ENCODE measurements at places on chromosomes 16 and 17. TPM values are rescaled to one million over a fixed set of nuclear protein-coding genes. Genes with fewer than 3 reads are reported as not detected.
A peak's percentile ranks its signal among the peaks of the same experiment; 100 is the strongest.

- peak overlapping the region; percentile 55 for H3K4me3 ChIP-seq
- DNase-seq, result no peak
- no peaks in the 10 kb centered on the region for H3K27me3 ChIP-seq
- H3K36me3 ChIP-seq, result no peaks in the 10 kb centered on the region
- H3K4me1 ChIP-seq, result peaks cover 18% of the 10 kb centered on the region
Measured at GRCh38 chr16:21301895-21302291, 23.8 kb upstream of the CRYM start.

DNA sequence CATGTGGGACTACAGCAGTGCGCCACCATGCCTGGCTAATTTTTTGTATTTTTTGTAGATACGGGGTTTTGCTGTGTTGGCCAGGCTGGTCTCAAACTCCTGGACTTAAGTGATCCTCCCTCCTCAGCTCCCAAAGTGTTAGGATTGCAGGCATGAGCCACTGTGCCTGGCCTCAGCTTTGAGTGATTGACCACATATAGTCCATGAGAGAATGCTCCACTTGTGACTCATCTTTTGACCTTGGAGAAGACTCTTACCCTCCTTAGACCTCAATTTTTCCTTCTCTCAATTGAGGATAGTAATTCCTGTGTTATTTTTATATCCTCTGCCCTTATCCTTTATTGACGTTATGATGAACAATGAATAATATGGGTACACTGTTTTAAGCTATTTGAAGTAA, 30.9 kb upstream of the DUSP14 start:
- H3K27me3 ChIP-seq, result no peaks in the 10 kb centered on the region
- no peak overlapping the region for H3K27ac ChIP-seq
- no peak for DNase-seq
- H3K36me3 ChIP-seq, result no peaks in the 10 kb centered on the region

- H3K27ac ChIP-seq, result no peak overlapping the region
- H3K4me1 ChIP-seq, result no peaks in the 10 kb centered on the region
- no peak overlapping the region for H3K4me3 ChIP-seq
- H3K36me3 ChIP-seq, result no peaks in the 10 kb centered on the region
- no peaks in the 10 kb centered on the region for H3K27me3 ChIP-seq
Measured at GRCh38 chr17:57889892-57890856, 40.3 kb upstream of the MRPS23 start.

GRCh38 chr16:80693553-80693952, 110.8 kb downstream of the CDYL2 start:
- no peaks in the 10 kb centered on the region for H3K27me3 ChIP-seq
- no peaks in the 10 kb centered on the region for H3K36me3 ChIP-seq
- no peak for DNase-seq
- peaks cover 12% of the 10 kb centered on the region for H3K4me1 ChIP-seq
- no peak overlapping the region for H3K4me3 ChIP-seq
- no peak overlapping the region for H3K27ac ChIP-seq

DNA sequence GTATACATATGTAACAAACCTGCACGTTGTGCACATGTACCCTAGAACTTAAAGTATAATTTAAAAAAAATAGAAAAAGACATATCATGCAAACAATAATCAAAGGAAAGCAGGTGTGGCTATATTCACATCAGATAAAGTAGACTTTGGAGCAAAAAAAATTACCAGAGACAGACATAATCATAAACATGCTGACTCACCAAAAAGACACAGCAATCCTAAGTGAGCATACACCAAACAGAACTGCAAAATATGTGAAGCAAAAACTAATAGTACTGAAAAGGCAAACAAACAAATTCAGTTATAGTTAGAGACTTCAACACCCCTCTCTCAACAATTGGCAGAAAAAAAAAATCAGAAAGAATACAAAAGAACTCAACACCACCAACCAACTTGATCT, 29.9 kb downstream of the SHCBP1 start:
- no peak for DNase-seq
- no peak overlapping the region for H3K27ac ChIP-seq
- H3K27me3 ChIP-seq, result no peaks in the 10 kb centered on the region
- no peaks in the 10 kb centered on the region for H3K4me1 ChIP-seq
- H3K36me3 ChIP-seq, result no peaks in the 10 kb centered on the region

GRCh38 chr16:88455610-88456355, 2.7 kb downstream of the ZFPM1 start:
- H3K27me3 ChIP-seq, result no peaks in the 10 kb centered on the region
- DNase-seq, result peak; percentile 74
- H3K27ac ChIP-seq, result peak overlapping the region; percentile 80
- peaks cover 55% of the 10 kb centered on the region for H3K4me1 ChIP-seq
- no peaks in the 10 kb centered on the region for H3K36me3 ChIP-seq
- peak overlapping the region; percentile 36 for H3K4me3 ChIP-seq

- H3K27ac ChIP-seq, result no peak overlapping the region
- H3K36me3 ChIP-seq, result no peaks in the 10 kb centered on the region
- H3K27me3 ChIP-seq, result no peaks in the 10 kb centered on the region
- no peak for DNase-seq
- no peak overlapping the region for H3K4me3 ChIP-seq
Measured at GRCh38 chr16:31535737-31536136, 8.0 kb downstream of the AHSP start.

DNA sequence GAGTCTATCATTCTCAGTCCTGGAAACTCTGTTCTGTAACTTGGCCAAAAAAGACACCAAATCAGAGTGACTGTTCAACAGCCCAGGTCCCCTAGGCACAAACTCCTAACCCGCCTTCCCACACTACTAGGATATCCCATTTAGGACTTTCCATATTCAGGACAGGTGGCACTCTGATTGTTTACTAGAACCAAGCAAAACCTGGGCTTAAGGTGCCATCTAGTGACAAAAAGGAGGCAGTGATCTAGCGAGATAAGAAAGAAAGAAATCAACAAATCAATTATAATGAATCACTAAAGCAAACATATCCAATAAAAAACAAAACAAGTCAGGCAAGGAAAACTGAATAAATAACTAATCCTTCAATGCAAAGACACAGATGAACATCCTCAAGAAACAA, 203.9 kb downstream of the CEP112 start:
- no peak overlapping the region for H3K4me3 ChIP-seq
- H3K36me3 ChIP-seq, result no peaks in the 10 kb centered on the region
- no peak overlapping the region for H3K27ac ChIP-seq
- no peak for DNase-seq
- no peaks in the 10 kb centered on the region for H3K4me1 ChIP-seq
- no peaks in the 10 kb centered on the region for H3K27me3 ChIP-seq

DNA sequence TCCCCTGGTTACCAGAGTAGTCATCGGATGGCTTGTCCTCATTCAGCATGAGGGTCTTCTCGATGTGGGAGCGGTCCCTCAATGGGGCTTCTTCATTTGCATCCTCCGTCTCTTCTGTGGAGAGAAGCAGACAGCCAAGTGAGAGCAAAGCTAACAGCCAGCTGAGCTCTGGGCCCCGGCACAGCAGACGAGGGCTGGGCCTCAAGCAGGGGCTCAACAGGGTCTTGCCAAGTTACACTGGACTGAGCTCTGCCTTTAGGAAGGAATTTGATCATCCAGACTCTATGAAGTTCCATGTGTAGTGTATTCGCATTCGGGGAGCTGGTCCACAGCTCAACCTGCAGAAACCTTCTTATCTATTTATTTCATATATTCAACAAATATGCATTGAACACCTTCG, 37.4 kb downstream of the SRL start:
- H3K27me3 ChIP-seq, result no peaks in the 10 kb centered on the region
- H3K4me3 ChIP-seq, result no peak overlapping the region
- H3K4me1 ChIP-seq, result peaks cover 17% of the 10 kb centered on the region
- H3K27ac ChIP-seq, result no peak overlapping the region

- H3K4me1 ChIP-seq, result no peaks in the 10 kb centered on the region
- peaks cover 1% of the 10 kb centered on the region for H3K36me3 ChIP-seq
- no peaks in the 10 kb centered on the region for H3K27me3 ChIP-seq
- H3K27ac ChIP-seq, result no peak overlapping the region
- no peak for DNase-seq
Measured at GRCh38 chr16:85651629-85652430, 36.9 kb downstream of the GINS2 start.

DNA sequence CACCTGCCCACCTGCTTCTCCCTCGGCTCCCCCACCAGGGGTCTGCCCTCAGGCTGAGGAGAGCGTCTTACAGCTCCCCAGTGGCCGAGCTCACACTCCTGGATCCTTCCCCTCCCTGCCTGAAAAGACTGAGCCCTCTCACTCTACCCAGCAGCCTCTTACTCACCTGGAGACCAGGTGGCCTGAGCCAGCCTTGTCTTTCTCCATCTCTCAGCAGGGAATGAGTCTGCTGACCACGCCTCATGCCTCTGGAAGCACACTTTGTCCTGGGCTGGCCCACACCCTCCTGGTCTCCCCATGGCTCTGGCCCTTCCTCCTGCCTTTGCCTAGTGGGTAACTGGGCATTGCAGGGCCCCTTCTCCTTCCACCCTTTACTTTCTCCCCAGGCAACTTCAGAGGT, 177.2 kb downstream of the ENGASE start:
- no peak overlapping the region for H3K27ac ChIP-seq
- no peaks in the 10 kb centered on the region for H3K27me3 ChIP-seq
- no peak overlapping the region for H3K4me3 ChIP-seq
- DNase-seq, result no peak
- H3K36me3 ChIP-seq, result no peaks in the 10 kb centered on the region

- no peaks in the 10 kb centered on the region for H3K27me3 ChIP-seq
- peaks cover 38% of the 10 kb centered on the region for H3K4me1 ChIP-seq
- no peak overlapping the region for H3K4me3 ChIP-seq
Measured at GRCh38 chr16:78743556-78743955, 644.1 kb downstream of the WWOX start.

- DNase-seq, result no peak
- peaks cover 29% of the 10 kb centered on the region for H3K4me1 ChIP-seq
- peaks cover 7% of the 10 kb centered on the region for H3K36me3 ChIP-seq
- no peak overlapping the region for H3K27ac ChIP-seq
Measured at GRCh38 chr16:15993946-15994665, 44.7 kb downstream of the ABCC1 start.

DNA sequence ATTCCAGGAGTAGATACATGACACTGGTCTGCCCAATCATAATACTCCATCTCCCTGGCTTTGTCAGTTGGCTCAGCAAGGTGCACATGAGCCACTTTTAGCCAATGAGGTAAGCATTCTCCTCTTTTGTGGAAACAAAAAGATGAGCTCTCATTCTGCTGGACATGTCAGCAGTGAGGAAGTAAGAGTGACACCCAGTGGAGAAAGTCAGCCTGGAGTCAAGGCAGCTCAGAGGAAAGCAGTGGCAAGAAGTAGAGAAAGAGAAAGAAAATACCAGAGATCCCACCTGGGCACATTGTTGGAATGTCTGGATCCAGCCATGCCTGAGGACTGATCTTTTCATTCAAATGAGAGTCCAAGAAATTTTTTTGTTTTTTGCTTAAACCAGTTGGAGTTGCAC, 496.9 kb upstream of the C16orf82 start:
- no peak overlapping the region for H3K4me3 ChIP-seq
- H3K27ac ChIP-seq, result no peak overlapping the region
- no peaks in the 10 kb centered on the region for H3K4me1 ChIP-seq
- no peaks in the 10 kb centered on the region for H3K36me3 ChIP-seq
- H3K27me3 ChIP-seq, result no peaks in the 10 kb centered on the region
- no peak for DNase-seq

GRCh38 chr17:4105232-4105631, 37.6 kb downstream of the ZZEF1 start:
- no peak overlapping the region for H3K4me3 ChIP-seq
- no peak for DNase-seq
- H3K27me3 ChIP-seq, result no peaks in the 10 kb centered on the region
- H3K4me1 ChIP-seq, result peaks cover 47% of the 10 kb centered on the region
- no peak overlapping the region for H3K27ac ChIP-seq

DNA sequence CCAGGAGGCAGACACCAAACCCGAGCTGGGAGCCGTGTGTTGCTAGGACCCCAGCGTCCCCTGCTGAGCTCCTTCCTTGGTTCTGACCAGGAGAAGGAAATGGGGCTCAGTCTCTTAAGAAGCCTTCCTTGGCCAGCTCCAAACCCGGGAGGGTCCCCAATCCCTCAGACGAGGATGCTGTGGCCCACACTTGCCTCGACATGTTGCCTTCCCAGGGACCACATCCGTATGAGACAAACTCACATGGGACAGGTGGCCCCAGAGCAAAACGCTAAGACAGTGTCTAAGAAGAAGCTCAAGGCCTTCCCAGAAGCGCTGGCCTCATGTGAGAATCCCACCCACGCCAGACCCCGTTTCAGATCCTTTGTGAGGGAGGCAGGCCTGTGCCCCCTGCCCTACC, 19.8 kb downstream of the LGALS9 start:
- DNase-seq, result no peak
- H3K36me3 ChIP-seq, result no peaks in the 10 kb centered on the region
- no peaks in the 10 kb centered on the region for H3K27me3 ChIP-seq
- peaks cover 6% of the 10 kb centered on the region for H3K4me1 ChIP-seq
- H3K4me3 ChIP-seq, result no peak overlapping the region

DNA sequence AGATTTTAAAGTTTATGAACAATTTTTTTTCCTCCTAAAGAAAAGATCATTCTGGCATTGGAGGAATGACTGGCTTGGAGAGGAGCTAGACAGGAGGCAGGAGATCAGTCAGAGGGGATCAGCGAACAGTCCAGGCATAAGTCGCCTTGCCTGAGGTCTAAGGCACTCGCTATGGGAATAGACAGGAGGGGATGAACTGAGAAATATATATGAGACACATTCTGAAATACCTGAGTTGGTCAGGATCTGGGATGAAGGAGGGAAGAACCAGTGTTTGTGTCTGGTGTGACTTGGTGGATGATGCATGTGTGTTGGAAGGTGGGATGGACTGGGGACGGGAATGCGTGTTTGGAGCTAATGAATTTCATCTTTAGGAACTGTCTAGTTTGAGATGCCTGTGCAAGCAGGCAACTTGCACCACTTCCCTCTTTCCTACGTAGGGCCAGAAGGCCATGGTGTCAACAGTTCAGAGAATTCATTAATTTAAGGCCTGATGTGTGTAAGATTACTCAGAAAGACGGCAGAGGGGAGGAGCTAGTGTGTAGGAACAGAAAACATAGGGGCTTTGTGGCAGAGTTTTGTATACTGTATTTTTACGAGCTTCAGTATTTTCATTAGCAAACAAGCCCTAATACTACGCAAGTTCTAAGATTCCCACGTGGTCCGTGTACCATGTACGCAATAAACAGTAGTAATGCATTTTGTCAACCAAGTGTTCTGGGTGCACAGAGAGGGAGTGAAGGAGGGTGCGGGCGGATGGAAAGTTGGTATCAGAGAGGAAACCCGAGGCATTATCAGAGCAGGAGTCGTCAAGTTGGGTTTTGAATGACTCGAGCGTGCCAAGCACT, 825 bp downstream of the HEATR6 start:
- H3K27me3 ChIP-seq, result no peaks in the 10 kb centered on the region
- H3K36me3 ChIP-seq, result peaks cover 25% of the 10 kb centered on the region
- peak overlapping the region; percentile 50 for H3K27ac ChIP-seq
- DNase-seq, result peak; percentile 33

The AATK gene
- total RNA-seq, result 1.4 TPM

The MARVELD3 gene
- total RNA-seq, result not detected

The ABI3 gene
- 11.5 TPM for total RNA-seq

The ANKRD11 gene
- 246 TPM for total RNA-seq

The PPY gene
- total RNA-seq, result not detected

The TAC4 gene
- total RNA-seq, result not detected

The SGSH gene
- total RNA-seq, result 189 TPM

The CDK5R1 gene
- total RNA-seq, result 20.6 TPM

The ENPP7 gene
- total RNA-seq, result 0.20 TPM

The PRSS8 gene
- not detected for total RNA-seq

All from CD4-positive, alpha-beta memory T cell (primary cell).